ENCODE measurements at places on chromosomes 1 and 21.

GRCh38 chr1:180131510-180131909 is 23.2 kb upstream of the QSOX1 start:
- DNase-seq, result peak; percentile 34

- no peak for DNase-seq
Measured at GRCh38 chr1:156262461-156263287, 14.8 kb upstream of the PAQR6 start.

- DNase-seq, result no peak
Measured at GRCh38 chr1:85132078-85132720, 68.6 kb downstream of the SYDE2 start.

DNA sequence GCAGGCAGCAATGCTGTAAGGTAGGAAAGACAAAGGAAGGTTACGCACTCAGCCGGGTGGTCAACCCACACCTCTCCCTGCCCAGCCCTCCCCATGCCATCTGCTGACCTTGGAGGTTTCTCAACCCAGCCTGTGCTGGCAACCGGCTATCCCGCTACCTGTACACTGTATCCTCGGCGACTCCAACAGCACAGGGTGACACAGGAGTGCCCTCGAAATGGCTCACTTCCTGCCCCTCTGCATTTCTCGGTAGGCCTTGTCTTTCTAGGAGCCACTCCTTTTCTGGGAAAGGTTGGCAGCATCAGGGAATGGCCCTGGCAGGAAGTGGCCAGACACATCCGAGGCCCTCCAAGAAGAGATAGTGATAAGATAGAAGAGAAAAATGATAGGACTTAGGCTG is 124.0 kb downstream of the PROX1 start:
- no peak for DNase-seq

DNA sequence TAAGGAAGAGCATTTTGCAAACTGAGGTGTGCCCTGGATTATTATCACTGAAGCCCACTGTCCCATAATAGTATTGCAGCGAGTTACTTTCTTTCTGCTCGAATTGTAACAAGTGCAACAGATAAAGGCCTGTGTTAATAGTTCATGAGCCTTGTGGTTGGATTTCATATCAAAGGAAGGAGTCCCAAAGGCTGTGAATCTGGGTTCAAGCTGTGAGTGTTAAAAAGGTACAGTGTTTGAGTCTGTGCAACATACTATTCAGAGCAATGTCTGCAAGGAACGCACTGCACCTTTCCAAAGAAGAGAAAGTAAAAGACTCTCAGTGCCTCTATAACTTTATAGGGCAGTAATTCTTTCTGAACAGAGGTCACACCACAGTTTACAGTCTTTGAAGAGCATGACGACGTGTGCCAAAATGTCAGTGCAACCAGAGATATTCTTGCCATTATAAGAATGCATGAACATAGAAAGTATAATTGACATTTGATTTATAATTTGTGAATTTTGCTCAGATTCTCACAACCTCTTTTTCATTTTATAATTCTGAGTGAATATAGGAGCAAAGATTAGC is 79.1 kb downstream of the CDC7 start:
- no peak for DNase-seq

- no peak for DNase-seq
Measured at GRCh38 chr1:103194984-103195383, 86.7 kb upstream of the COL11A1 start.

DNA sequence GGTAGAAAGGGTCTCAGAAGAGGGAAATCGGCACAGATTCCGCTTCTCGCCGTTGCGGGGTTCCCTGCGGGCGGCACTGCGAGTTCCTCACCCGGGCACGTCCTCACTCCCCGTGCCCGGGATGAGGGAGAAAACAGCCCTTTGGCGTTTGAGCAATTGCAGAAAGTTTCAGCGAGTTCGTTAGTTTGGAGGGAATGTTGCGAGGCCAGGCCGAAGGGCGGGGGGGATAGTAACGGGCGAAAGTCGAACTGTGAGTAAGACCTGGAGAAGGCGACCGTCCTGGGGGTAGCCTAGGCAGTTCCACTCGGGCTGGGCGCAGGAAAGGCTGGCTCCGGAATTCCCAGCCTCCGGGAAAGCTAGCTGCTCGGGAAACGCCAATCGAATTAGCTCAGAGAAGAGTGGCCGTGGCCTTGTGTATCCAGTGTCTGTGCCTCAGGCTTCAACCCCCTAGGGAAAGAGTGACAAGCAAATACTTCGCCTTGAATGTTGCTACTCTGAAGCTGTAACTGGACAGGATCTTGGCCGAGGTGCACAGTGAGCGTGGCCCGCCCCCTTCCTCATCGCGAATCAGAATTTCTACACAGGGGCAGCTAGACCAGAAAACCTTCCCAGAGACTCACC is 787 bp downstream of the PTGFR start:
- peak; percentile 69 for DNase-seq

- no peak for DNase-seq
Measured at GRCh38 chr1:65467536-65467935, 47.1 kb downstream of the LEPR start.

DNA sequence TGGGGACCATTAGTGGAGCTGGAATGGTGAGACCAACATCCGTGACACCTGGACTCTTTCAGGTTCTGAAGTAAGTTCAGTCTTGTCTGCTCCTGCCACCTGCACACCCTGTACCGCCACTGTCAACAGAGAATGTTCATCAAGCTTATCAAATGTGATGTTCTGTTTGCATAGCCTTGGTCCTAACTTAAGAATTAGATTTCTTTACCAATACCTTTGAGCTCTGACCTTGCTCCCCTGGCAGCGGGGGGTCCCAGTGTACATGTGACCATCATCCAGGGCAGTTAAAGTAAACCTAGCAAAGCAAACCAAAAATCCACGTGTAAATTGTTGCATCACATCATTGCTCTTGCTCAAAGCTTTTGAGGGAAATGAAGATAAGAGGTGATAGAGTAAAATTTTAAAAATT is 14.5 kb downstream of the SLC25A33 start:
- DNase-seq, result no peak

DNA sequence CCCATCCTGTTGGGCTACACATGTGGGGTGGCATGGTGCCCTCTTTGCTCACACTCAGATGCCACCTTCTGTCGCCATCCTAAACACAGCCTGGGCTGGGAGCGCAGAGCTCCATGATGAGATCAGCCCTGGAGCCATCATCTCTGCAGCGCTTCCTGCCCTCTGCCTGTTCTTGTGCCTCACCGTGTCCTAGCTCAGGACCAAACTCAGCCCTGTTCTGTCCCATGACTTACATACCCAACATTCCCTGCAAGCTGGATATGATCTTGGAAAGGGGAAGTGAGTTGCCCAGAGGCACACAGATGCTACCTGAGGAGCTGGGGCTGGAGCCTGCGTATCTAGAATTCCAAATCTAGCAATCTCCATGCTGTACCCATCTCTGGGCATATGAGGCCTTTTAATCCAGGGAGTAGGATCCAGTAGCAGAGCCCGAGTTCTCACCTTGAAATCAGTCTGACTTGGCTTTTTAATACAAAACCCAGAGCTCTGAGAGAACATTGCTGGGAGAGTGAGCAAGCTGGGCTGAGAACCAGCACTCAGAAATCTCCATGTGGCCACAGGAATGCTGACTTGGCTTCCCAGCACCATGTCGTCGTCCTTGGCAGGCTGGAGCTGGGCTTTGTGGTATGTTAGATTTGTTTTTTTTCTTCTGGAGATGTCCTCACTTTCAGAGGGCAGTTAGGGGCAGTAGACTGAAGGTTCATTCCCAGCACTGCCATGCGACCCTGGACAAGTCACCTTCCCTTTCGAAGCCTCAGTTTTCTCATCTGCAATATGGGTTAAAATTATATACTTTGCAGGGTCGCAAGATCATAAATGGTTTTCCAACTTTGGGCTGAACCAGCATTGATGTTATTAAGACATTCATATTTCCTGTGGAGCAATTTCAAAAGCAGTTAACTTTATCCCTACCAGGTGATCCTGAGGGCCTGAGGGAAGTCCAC is 2.6 kb downstream of the ALPL start:
- peak; percentile 84 for DNase-seq

- DNase-seq, result no peak
Measured at GRCh38 chr1:177311111-177311510, 140.4 kb downstream of the BRINP2 start.

GRCh38 chr1:77234096-77234495 is 14.9 kb upstream of the PIGK start:
- DNase-seq, result no peak

DNA sequence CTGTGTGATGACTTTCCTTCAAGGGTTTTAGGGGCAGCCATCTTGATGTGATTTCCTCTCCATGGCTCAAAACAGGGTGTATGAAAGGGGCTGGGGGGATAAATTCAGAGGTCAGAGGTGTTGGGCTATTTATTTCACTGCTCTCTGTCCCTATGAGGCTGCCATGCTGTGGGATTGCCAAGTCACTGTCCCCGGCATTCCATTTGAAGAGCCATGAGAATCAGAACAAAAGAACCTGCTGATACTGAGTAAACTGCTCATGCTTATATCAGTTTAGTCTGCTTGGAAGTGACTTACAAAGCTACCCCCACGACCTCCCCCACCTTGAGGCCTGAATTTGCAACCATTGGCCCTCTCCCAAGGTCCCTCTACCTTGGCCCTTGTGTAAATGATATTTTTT is 72.3 kb upstream of the UBE2U start:
- no peak for DNase-seq

DNA sequence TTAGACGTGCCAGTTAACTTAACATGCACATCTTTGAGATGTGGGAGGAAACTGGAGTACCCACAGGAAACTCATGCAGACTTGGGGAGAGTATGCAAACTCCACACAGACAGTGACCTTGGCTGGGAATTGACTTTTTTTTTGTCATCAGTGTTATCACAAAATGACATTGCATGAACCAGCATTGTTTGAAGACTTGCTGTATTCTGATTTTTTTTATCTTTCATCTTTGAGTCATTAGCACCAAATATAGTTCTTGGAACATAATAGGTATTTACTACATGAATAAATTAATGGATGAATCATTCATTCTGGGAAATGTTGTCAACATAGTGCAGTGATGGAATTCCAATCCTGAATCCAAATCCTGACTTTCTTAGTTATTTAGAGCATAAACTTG is 77.0 kb downstream of the ATF6 start:
- DNase-seq, result no peak

DNA sequence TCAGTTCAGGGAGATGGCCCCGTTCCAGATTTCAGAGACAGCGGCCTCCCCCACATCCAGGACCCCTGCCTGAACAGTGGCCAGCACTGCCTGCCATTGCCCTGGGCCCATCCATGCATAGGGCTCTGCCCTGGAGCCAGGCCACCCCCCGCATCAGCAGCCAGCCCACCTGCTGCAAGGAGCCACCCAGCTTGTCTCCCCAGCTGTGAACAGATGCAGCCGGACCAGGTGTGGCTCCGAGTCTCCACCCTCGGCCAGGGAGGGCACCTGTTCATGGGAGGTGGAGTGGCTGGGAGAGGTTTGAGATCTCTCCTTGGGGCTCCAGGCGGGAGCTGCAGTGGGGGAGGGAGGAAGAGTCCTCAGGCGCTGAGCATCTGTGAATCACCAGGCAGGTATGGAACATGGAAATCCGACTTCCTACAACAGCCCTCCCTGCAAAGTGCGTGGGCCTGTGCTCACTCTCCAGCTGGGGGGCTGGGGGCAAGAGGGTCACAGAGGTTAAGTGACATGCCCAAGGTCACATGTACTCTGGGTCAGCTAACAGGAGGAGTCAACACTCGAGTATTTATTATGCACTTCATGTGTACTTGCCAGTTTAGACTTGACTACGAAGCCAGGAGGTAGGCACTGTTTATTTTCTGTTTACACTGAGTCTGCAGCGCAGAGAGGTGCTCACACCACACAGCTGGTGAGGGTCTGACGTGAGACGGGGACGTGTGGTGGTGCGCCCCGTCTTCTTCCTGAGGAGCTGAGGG is 4.8 kb upstream of the HES5 start:
- DNase-seq, result no peak

- no peak for DNase-seq
Measured at GRCh38 chr1:160768295-160768657, 27.7 kb upstream of the LY9 start.

DNA sequence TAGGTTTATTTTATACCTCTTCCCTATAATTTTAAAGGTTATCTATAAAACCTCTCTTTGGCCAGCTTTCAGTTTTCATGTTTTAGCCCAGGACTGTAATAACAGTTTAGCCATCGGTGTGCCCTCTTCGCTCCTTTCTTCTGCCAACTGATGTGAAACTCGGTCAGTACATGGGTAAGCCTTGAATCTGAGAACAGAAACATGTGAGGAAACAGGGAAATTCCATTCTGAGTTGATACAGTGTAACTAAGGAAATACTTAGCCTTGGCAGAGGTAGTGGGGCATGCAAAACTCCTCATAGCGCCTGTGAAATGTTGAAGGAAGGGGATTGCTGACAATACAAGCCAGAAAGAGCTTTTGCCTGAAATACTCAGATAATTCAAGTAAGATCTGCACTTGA is 465.2 kb downstream of the NCAM2 start:
- no peak for DNase-seq

DNA sequence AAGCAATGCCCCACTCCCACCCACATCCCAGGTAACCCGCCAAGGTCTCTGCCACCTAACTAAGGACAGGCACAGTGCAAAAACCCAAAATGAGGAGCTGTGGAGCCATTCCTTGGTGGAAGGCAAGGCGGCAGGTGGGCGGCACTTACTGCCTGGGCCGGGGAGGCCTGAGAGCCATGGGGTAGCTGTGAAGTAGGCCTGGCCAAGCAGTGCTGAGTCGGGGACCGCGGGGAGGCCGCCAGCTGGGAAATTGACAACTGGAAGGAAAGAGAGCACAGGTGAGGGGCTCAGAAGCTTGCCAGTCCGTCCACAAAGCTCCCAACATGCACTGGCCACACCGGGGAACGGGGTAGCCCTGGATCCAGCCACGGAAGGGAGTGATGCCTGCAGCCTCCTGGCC is 85.3 kb downstream of the NPHP4 start:
- DNase-seq, result no peak

DNA sequence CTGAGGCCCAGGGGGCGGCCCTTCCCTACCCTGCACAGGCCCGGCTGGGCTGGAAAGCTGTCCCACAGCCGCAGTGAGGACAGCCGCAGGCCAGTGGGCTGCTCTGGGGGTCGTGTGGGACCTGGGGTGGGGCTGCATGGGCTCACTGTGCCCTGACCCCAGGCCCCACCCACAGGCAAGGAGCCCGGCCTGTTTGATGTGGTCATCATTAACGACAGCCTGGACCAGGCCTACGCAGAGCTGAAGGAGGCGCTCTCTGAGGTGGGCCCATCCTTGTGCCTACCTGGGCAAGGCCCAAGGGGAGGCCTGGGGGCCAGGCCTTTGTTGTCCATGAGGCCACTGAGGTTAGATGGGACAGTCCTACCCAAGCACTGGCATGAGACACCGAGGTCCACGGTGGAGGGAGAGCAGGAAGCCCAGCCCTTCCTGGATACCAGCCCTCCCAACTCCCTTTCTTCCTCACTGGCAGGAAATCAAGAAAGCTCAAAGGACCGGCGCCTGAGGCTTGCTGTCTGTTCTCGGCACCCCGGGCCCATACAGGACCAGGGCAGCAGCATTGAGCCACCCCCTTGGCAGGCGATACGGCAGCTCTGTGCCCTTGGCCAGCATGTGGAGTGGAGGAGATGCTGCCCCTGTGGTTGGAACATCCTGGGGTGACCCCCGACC is 1.4 kb upstream of the GJC2 start:
- DNase-seq, result no peak

GRCh38 chr1:23118957-23119792 is 49.5 kb downstream of the LUZP1 start:
- DNase-seq, result no peak

Measured in amniotic stem cell (primary cell).